Skeletal muscle cell (primary cell): ENCODE measurements at places on chromosomes 11 and 22.

DNA sequence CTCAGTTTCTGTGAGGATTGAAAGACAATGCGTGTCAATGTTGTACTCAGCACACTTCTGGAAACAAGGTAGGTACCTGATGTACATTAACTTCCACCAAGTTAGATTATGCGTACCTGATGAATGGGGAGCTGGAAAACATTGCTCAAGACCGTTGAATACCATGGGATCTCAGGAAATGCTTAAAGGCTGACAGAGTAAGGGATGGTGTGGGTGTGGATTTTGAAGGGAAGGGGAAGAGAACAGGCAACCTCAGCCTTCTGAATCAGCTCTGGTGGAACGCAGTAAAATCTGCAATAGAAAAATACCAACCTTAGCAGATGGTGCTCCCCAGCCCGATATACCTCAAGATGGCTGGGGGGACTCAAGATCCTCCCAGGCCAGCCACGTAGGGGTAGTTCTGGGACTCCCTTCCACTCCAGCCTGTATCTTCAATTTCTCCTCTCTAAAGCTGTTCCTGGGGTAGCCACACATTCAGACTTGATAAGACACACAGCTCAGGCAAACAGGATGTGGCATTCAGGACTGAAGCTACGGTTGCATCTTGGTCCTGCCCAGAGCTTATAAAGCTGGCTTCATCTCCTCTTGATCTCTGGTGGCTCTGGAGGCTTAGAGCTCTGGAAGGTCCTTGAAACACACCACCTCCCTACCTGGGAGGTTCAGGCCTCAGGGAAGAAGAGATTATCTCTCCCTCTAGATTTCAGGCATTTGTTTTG lies 111.8 kb downstream of the CTNND1 start:
- DNase-seq: no peak

DNA sequence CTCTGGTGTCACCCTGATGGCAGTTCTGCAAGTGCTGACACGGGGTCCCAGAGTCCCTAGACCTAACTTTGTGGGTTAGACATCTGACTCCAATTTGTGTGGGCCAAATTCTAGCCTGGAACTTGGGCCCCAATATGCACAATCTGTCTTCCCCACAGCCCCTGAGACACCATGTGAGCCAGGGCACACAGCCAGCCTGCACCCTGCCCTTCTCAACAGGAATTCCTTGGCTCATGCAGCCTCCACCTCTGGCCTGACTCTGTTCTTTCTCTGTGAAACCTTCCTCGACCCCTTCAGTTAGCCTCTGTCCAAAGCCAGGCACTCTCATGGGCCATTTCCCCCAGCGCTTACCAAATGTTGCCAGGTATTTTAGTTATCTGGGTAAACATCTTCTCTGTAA lies 59.1 kb upstream of the POU2AF1 start:
- no peak for DNase-seq

GRCh38 chr22:38831166-38831945 lies 12.5 kb downstream of the NPTXR start:
- DNase-seq: peak; percentile 8

GRCh38 chr11:9276571-9276970 lies 11.4 kb upstream of the DENND5A start:
- DNase-seq: no peak

GRCh38 chr22:38051900-38052862 lies 5.0 kb upstream of the PICK1 start:
- DNase-seq: no peak

- no peak for DNase-seq
Observed at GRCh38 chr11:117829369-117829725, 4.8 kb upstream of the FXYD2 start.

- peak; percentile 60 for DNase-seq
Observed at GRCh38 chr11:12123273-12123672, 12.9 kb downstream of the MICAL2 start.

GRCh38 chr11:82733444-82734119 lies at the start of gene FAM181B:
Gene FAM181B, minus strand, starts transcription at chr11:82733864. Its CDS starts 135 bp downstream, at chr11:82733729.
- DNase-seq: no peak

DNA sequence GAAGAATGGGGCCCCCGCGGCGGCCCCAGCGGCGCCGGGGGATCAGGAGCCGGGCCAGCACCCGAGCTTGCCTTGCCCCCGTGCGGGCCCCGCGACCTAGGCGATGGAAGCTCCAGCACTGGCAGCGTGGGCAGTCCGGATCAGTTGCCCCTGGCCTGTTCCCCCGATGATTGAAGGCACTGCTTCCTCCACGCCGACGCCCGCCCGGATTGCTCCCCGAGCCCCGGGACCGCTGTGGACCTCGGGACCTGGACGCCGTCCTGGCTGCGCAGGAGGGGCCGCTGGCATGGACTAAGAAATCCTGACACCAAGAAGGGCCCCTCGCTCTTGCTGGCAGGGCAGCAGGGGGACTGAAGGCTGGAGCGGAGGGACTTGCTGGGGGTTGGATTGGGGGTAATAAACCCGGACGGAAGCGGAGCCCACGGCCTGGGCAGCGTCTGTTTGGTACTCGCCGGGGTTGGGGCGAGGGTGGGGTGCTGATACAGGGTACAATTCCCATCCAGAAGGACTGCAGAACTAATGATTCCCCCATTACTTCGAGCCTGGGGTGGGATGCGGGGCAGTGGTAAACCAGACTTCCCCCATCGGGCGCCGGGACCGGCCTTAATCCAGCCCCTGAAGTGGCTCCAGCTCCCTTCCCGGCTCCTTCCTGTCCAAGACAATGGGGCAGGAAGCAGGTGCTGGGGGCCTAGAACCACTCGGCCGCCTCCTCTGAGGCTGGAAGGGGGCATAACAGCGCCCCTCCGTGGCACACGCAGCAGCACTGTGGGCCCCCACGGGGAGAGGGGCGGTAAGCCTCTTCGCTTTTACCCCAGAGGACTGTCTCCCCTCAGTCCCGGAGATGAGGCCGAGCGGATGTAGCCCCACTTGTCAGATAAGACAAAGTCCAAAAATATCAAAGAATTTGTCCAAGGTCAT lies 1.0 kb downstream of the CCDC85B start:
- no peak for DNase-seq

GRCh38 chr22:41216984-41217383 lies 11.9 kb downstream of the L3MBTL2 start:
- DNase-seq: no peak
